ENCODE measurements at places on chromosomes 5 and 9.

GRCh38 chr9:94693485-94694204 is 32.9 kb upstream of the AOPEP start:
- DNase-seq: no peak

DNA sequence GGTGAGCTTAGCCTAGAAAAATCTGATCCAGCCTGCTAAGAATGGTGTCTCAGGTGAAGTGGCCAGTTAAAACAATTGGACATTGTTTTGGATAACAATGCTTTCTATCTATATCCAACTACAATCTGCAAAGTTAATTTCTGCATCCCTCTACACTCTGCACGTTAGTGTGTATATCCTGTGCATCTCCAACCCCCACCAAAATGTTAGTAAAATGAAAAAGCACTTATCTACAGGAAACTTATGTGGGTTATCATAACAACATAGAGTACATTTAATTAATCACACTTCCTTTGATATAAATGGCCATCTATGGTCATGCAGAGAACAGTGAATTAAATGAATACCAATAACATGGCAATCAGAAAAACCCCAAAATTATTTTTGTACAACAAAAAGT is 158.7 kb downstream of the NFIB start:
- DNase-seq: no peak

GRCh38 chr5:145028626-145029025 is 806.5 kb downstream of the PRELID2 start:
- no peak for DNase-seq

DNA sequence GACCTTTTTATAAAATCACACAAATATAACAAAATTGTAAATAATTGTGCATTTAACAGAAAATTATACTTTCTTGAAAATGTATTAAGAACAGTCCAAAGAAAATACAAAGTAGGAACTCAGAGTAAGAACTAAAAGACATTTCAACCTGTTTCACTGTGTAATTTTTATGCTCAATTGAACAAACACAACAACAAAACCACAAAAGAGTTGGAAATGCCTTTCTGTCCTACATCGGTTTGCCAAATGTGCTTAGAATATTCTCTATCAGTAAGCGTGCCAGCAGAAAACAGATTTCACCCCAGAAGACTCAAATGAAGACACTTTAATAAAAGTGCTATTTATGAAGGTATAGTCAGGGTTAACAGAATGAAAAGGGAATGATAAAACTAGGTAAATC is 592.1 kb downstream of the PRELID2 start:
- no peak for DNase-seq

DNA sequence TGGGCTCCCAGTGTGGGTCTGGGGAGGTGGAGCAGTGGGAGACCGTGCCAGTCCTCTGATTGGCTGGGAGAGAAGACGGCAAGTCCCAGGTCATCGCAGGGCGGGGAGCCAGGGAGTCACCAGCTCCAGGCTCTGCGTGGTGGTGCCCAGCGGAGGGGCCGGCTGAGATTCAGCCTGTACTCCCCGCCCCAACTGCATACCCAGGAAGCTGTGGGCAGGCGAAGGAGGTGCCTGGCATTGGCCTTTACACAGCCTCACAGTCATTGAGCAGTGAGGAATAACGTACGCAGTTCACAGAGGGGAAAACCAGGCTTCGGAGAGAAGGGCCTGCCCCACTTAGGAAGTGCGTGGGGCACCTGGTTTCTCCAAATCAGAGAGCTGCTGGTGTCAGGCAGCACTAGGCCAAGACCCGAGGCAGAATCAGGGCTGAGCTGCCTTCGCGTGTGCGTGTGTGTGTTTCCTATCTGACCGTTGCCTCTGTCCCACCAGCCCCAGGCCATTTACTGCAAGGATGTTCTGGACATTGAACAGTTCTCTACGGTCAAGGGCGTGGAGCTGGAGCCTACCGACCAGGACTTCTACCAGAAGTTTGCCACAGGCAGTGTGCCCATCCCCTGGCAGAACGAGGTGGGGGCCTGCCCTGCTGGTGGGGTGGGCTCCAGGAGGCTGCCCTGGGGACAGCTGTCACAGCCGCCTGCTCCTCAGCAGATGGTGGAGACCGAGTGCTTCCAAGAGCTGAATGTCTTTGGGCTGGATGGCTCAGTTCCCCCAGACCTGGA is 6.2 kb upstream of the PRR7 start:
- peak; percentile 82 for DNase-seq

DNA sequence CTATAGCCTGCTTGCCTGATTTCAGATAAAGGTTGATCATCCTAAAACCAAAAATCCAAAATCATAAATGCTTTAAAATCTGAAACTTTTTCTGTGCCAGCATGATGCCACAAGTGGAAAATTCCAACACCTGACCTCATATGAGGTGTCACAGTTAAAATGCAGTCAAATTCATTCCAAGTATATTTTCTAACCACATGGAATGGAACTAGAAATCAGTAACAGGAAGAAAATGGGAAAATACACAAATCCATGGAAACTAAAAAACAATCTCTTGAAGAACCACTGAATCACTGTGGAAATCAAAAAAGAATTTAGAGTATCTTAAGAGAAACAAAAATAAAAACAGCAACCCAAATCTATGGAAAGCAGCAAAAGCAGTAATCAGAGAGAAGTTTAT is 297.5 kb upstream of the COX7C start:
- no peak for DNase-seq

- DNase-seq: peak; percentile 38
These were observed 1.9 kb upstream of the IDNK start for GRCh38 chr9:83620841-83621636.

DNA sequence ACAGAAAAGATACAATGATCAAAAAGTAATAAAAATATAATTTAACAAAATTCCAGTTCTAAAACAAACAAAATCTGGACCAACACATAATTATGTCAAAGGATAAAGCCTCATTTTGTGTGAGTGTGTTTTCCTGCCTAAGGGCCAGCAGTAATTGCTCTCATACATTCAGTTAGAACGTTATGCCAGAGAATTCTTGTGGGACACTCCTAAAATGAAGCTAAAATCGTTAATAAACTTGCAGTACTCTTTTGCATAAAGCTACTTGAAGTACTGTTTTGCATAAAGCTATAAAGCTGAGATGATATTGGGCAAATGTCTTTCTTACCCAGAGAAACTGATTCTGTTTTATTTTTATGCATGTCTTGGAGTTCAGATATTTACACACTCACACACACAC is 1072.3 kb downstream of the MAT2B start:
- DNase-seq: no peak

- DNase-seq: no peak
These were observed 2.9 kb downstream of the KCNV2 start for GRCh38 chr9:2720179-2720654.

GRCh38 chr5:89280103-89281037 is 397.4 kb upstream of the MEF2C start:
- DNase-seq: no peak

DNA sequence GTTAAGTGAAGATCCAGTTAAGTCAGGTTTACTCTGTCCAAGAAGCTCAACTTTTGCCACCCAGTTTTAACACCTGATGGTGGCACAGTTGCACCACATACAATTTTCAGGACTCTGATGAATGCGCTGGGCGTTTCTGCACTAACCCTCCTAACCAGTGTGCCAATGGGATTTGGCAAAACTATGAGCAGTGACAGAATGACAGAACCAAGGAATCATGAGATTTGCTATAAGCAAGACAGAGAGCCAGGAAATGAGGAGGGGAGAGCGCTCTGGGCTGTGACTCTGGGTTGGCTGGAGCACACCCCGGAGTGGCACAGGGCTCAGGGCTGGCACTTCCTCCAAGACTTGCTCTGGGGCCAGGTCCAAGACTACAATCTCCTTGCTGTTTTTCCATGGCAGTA is 84.1 kb downstream of the SH3PXD2B start:
- no peak for DNase-seq

GRCh38 chr9:126151686-126152134 is 174.9 kb upstream of the MVB12B start:
- no peak for DNase-seq

GRCh38 chr5:31471916-31472315 is 60.0 kb downstream of the DROSHA start:
- DNase-seq: no peak

GRCh38 chr9:95505717-95506427 is 10.9 kb downstream of the PTCH1 start:
- DNase-seq: peak; percentile 24

DNA sequence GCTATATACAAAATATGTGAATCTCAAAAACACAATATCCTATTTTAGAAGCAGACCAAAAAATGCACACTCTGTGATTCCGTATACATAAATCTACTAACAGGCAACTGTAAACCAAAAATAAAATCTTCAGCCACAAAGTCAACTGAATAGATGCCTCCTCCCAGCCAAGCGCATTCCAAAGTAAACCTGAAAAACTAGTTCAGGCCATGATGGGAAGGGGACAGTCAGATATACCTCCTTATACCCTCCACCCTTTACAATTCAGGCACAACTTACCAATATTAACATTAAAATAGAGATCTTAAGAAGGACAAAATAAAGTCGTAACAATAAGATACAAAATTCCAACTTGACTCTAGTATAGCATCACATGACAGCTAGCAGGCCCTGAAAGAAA is 1604.5 kb upstream of the NUDT12 start:
- no peak for DNase-seq

DNA sequence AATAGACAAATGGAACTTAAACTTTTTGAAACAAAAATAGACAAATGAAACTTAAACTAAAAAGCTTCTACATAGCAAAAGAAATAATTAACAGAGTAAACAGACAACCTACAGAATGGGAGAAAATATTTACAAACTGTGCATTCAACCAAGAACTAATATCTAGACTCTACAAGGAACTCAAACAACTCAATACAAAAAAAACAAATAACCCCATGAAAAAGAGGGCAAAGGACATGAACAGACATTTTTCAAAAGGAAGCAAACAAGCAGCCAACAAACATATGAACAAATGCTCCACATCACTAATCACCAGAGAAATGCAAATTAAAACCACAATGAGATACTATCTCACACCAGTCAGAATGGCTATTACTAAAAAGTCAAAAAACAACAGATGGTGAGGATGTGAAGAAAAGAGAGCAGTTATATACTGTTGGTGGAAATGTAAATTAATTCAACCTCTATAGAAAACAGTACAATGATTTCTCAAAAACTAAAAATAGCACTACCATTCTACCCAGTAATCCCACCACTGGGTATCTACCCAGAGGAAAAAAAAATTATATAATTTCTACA is 170.8 kb upstream of the RGMB start:
- no peak for DNase-seq

- no peak for DNase-seq
These were observed 266.6 kb downstream of the PRELID2 start for GRCh38 chr5:145568581-145568980.

DNA sequence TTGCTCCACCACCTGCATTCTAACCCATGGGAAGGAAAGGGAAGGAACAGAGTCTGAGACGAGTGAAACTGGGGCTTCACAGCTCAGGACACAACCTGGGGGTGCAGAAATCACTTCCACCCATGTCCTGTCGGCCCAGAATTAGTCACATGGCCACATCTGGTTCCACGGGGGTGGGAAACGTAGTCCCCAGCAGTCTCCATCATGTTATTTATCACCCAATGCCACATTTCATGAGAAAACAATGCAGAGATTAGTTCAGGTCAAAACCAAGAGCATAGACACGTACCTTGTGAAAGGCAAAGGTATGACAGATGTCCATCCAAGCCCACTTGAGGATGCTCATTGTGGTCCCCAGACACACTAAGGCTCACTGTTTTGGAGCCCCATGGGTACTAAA is 125.1 kb downstream of the MED10 start:
- no peak for DNase-seq

- no peak for DNase-seq
These were observed 128.1 kb downstream of the PRDM6 start for GRCh38 chr5:123217173-123217572.

- no peak for DNase-seq
These were observed 11.0 kb upstream of the HAPLN1 start for GRCh38 chr5:83731638-83732037.

DNA sequence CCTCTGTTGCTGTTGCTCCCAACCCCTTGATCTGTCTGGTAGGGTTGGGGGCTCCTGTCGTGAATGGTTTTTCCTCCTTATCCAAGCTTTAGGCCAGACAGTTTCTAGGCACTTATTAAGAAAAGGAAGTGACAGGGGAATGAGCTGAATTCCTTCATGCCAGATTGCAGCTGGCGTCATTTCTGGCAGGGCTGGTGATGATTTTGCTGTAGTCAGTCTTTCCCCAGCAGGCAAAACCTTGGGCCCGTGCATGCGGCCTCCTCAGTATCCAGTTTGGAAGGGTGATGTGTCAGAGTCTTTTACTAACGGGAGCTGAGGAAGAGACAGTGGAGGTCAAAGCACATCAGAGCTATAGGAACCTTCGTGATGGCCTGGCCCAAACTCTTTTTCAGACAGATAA is 58.8 kb downstream of the COL27A1 start:
- no peak for DNase-seq

GRCh38 chr5:80810425-80810824 is 149.7 kb upstream of the RASGRF2 start:
- no peak for DNase-seq

DNA sequence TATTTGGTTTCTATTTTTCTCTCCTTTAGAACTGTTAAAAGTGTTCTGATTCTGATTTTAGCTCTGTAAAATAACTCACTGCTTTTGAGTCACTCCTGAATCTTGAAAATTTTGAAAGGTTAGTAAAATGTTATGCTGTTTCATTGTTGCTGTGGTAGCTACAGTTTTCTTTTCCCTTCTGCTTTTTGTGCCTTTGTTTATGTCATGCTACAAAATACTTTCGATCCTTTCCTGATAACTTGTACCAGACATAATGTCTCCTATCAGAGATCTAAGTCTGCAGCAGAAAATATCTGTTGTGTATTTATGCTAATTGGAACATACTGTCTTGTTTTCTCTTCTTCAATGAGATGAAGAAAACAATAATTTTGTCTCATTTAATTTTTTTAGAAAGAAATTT is 26.9 kb upstream of the CEP120 start:
- no peak for DNase-seq

- no peak for DNase-seq
These were observed 439.3 kb upstream of the ADAMTS16 start for GRCh38 chr5:4700871-4701270.

DNA sequence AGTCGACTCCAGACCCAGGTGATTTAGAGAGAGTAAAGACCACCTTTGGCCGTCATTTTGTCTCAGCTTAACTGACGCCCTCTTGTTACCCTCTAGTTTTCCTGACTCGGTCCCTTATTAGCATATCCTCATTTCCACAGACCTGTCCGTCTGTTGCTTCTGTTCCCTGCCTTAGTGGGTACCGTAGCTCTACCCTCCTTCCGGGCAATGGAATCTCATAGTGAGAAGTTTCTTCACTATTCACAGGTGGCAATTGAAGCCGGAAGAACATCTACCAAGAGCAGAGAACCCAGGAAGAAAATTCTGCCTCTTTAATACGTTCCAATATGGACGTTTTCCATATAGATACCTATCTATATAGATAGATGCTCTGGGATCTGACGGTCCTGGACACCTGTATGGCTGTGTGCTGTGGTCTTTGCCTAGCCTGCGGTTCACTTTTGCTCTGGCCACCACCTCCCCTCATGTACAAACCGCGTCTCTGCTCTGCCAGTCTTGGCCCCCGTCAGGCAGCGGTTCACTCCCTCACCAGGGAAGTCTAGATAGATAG is 652 bp upstream of the TMEM161B start:
- no peak for DNase-seq

- no peak for DNase-seq
These were observed 507 bp upstream of the GPSM1 start for GRCh38 chr9:136326761-136327303.

Measured in central memory CD4-positive, alpha-beta T cell (primary cell).